ENCODE measurements at places on chromosomes 7 and 10. TPM values are rescaled to one million over a fixed set of nuclear protein-coding genes. Genes with fewer than 3 reads are reported as not detected.
A peak's percentile ranks its signal among the peaks of the same experiment; 100 is the strongest.

DNA sequence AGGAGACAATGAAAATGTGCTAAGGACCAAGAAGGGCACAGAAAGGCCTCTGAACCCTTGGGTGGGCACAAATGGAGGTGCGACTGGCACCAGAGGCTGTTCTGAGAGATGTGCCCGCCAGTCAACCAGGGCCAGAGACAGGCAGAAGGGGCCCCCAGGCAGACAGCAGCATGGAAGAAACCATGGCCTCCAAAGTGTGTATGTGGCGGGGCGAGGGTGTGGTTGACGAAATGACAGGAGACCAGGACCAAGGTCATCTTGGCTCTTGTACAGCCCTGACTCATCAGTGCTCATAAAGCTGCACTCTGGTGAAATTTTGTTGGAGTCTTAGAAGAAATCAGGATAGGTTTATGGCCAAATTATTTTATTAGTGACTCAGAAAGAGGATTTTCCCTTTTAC lies 4.0 kb upstream of the MRPS24 start:
- DNase-seq: no peak

DNA sequence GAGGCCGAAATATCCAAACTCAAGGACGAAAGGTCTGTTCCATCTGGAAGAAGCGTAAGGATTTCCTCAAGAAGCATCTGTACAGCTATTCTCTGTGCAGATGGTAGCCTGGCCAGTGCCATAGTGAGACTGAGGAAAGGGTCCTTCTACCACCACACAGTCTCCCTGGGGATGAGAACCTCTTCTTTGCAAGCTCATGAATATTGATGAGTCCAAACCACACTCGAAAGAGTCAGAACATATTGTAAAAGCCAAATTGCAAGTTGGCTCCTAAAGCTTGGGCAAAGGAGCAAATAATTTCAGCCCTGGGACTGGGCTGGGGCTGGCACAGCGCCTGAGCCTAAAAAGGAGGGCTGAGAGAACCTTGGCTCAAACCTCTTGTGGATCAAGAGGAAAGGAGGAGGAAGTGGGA lies 66.1 kb upstream of the PIP4K2A start:
- no peak for DNase-seq

DNA sequence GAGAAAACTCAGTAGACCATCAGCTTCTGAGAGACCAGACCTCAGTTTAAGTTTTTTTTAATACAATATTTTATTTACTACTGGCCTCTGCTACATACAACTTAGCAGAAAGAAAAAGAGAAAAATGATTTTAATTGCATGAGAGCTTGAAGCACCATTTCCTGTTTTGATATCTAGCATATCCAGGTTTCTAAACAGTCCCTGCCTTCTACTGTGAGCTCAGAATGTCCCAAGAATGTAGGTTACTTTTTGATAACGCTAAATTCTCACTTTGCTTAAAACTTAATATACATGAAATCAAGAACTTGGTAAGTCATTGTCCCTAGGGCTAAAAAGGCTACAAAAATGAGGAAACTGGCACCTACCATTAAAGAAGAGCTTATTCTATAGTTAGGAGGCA lies 7.0 kb downstream of the TMEM243 start:
- DNase-seq: no peak

- peak; percentile 39 for DNase-seq
These were observed 803 bp downstream of the RAPGEF5 start for GRCh38 chr7:22356010-22356691.

GRCh38 chr7:4136036-4136435 lies 546.1 kb upstream of the FOXK1 start:
- DNase-seq: no peak

The PPRC1 gene
- 62.6 TPM for total RNA-seq

The KLF14 gene
- total RNA-seq: 1.0 TPM

The CHCHD2 gene
- 195 TPM for total RNA-seq

The ASB4 gene
- 0.07 TPM for total RNA-seq
